ENCODE measurements at places on chromosomes 12 and 14.

DNA sequence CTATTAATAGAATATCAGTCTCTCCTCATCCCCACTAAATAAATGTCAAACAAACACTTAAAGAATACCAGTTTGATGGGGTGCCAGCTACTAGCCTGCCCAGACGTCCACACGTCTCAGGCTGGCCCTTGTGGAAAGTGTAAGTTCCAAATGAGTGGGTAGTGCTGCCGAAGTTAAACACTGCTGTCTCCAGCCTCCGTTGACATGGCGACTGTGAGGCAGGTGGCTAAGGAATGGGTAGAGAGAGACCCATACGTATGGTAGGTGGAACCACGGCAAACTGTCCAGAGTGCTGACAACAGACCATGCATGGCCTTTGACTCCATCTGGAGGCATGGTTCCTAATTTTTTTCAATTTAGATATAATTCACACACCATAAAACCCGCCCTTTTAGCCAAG, 37.9 kb downstream of the PITPNM2 start:
- DNase-seq, result no peak

- DNase-seq, result no peak
These were observed 367.6 kb downstream of the SOX5 start for GRCh38 chr12:23581913-23582312.

DNA sequence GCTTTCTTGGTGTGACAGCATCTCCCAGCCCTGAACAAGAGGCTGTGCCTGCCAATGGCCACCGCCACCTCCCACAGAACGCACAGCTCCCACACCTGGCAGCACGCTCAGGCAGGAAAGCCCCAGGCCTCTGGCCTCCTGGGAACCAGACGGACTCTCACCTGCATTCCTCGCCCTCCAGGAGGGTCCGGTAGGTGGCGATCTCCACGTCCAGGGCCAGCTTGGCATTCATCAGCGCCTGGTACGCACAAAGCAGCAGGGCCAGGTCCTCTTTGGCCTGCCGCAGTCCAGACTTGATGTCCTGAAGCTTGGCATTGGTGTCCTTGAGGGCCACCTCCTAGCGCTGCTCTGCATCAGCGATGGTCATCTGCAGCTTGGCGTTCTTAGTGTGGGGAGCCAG, 12.1 kb upstream of the KRT77 start:
- DNase-seq, result no peak

- no peak for DNase-seq
These were observed 30.1 kb downstream of the CKAP4 start for GRCh38 chr12:106217706-106218105.

DNA sequence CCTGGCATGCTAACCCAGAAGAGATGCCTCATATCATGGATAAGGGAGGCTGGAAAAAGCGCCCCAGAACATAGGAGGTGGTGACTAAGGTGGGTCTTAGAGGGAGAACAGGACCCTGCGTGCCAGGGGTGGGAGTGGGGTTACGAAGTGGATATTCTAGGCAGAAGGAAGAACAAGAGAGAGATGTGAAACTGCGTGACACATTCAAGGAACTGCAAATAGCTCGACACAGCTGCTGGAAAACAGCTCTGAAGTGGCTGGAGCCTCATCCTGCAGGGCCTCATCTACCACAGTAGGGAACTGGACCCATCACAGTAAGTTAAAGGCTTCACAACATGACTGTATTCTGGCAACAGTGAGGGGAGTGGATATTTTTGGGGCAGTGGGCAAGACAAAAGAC, 61.1 kb downstream of the RNF34 start:
- no peak for DNase-seq

GRCh38 chr12:47818467-47819137, 1.1 kb downstream of the HDAC7 start:
- no peak for DNase-seq

- no peak for DNase-seq
These were observed 776 bp downstream of the BMP4 start for GRCh38 chr14:53955671-53956426.

- DNase-seq, result peak; percentile 30
These were observed 18.5 kb downstream of the PPP2R5E start for GRCh38 chr14:63524537-63525155.

- no peak for DNase-seq
These were observed 501.2 kb downstream of the PCNX1 start for GRCh38 chr14:71408362-71409030.

GRCh38 chr14:62017651-62018230, 255.5 kb downstream of the SNAPC1 start:
- DNase-seq, result no peak

DNA sequence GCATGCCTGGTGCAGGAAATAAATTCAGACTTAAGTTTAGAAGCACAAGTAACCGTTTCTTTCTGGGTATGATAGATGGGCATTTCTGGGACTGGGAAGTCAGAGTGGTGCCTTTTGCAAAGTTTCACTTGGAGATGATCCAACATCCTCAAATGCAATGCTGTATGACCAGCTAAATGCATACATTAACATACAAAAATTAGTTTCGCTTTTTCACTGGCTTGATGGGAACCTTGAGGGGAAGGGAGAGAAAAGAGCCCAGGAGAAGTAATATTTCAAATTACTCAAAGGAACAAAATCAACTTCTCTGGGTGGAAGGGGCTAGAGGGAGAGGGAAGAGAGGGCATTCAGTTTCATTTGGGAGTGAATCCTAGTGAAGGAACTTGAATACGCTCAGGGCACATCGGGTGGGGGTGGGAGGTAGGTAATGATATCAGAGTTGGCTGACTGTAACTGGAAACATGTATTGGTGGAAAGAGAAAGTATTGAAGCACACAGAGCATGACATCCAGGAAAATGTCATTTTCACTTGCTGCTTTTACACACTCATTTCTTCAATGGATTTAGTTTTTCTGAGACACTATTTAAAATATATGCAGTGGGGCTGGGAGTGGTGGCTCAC, 175.5 kb downstream of the PTPRO start:
- no peak for DNase-seq

- DNase-seq, result no peak
These were observed 5.2 kb downstream of the NFKBIA start for GRCh38 chr14:35399083-35399937.

- no peak for DNase-seq
These were observed 9.2 kb downstream of the MLH3 start for GRCh38 chr14:75042035-75042434.

- no peak for DNase-seq
These were observed 68.9 kb downstream of the EML1 start for GRCh38 chr14:99862136-99862535.

DNA sequence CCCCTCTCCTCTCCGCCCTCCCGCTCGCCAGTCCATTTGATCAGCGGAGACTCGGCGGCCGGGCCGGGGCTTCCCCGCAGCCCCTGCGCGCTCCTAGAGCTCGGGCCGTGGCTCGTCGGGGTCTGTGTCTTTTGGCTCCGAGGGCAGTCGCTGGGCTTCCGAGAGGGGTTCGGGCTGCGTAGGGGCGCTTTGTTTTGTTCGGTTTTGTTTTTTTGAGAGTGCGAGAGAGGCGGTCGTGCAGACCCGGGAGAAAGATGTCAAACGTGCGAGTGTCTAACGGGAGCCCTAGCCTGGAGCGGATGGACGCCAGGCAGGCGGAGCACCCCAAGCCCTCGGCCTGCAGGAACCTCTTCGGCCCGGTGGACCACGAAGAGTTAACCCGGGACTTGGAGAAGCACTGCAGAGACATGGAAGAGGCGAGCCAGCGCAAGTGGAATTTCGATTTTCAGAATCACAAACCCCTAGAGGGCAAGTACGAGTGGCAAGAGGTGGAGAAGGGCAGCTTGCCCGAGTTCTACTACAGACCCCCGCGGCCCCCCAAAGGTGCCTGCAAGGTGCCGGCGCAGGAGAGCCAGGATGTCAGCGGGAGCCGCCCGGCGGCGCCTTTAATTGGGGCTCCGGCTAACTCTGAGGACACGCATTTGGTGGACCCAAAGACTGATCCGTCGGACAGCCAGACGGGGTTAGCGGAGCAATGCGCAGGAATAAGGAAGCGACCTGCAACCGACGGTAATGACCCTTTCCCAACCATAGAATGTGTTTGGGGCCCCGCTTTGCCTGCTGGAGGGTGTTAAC, 615 bp downstream of the CDKN1B start:
- DNase-seq, result no peak

DNA sequence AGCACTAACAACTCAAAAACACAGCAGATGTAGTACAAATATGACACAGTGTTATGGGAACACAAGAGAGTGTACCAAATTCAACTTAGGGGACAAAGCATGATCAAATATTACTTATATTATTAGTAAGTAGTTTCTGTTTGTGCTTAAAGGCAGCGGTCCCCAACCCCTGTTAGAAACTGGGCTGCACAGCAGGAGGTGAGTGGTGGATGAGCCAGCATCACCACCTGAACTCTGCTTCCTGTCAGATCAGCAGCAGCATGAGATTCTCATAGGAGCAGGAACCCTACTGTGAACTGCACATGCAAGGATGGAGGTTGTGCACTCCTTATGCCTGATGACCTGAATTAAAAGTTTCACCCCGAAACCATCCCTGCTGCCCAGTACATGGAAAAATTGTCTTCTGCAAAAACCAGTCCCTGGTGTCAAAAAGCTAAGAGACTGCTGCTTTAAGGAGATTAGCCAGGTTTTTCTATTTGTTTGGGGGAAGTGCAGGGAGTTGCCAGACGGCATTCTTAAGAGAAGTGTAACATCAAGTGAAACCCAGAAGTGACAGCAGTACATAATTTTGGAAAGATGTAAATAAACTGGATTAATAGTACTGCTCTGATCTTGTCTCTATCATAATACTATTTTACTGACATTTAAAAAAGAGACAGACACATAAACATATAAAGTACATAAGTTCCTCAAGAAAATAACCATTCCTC, 26.7 kb downstream of the GTF2A1 start:
- no peak for DNase-seq

DNA sequence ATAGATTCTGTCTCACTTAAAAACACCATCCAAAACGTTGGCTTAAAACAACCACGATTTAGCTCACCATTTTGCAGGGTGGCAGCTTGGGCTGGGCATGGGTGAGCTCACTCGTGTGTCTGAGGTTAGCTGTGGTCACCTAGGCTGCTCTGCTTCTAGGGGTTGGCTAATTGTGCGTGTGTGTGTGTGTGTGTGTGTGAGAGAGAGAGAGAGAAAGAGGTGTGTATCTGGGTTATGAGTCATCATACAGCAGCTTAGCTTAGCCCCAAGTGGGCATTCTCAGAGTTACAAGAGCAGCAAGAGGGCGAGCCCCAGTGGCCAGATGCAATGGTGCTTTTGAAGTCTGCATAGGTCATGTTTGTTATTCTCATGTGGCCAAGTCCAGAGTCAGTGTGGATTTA, 6.0 kb downstream of the FBXW8 start:
- peak; percentile 50 for DNase-seq

- no peak for DNase-seq
These were observed 555.6 kb downstream of the CCER1 start for GRCh38 chr12:90399357-90399756.

GRCh38 chr14:63091394-63091996, 46.2 kb upstream of the KCNH5 start:
- no peak for DNase-seq

DNA sequence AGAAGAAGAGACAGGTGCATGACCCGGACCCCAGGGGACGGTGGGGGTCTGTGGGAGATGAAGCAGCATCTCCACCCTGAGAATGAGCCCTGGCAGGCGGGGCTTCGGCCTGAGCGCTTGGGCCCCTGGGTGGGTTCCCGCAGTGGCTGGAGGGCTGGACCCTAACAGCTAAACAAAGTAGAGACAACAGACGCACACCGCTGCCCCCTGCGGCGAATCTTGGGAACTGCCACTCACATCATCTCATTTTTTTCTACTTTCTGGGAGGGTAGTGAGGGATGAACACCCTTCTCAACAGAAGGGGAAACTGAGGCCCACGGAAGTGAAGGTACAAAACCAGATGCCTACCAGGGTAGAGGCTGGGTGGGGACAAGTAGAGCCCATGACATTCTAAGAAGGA, 104.7 kb downstream of the RFLNA start:
- DNase-seq, result no peak

DNA sequence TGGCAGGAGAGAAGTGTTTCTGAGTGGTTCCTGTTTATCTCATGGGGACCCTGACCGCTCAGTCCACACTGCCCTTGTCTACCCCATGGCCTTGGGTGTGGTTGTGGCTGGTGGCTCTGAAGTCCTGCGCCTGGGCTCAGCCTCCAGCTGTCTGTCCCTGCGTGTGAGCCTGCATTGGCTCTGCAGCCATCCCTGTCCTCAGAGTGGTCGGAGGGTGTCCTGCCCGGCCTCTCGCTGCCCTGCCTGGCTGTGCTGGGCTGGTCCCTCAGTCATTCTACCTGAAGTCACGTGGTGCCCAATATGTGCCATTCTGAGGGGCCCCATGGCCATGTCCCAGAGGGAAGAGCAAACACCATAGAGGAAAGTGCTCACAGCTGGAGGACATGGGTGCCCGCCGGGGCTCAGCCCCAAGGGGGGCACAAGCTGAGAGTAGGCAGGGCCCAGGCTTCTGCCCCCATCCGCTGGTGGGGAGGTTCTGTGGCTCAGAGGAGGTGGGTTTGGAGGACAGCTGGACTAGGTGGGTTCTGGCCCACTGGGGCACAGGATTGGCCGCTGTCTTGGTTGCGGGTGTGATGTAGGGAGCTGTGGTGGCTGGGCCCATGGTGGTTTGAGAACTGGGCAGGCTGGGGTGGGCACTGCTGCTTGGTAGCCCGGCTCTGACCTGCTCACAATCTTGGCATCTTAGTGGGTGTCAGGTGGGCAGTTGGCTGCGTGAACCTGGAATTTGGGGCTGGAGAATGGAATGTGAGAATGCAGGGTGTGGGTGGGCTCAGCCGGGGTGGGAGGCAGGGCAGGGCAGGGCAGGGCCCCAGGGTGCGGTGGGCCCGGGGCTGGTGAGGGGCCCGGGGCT, 11.6 kb downstream of the TEDC1 start:
- DNase-seq, result no peak

DNA sequence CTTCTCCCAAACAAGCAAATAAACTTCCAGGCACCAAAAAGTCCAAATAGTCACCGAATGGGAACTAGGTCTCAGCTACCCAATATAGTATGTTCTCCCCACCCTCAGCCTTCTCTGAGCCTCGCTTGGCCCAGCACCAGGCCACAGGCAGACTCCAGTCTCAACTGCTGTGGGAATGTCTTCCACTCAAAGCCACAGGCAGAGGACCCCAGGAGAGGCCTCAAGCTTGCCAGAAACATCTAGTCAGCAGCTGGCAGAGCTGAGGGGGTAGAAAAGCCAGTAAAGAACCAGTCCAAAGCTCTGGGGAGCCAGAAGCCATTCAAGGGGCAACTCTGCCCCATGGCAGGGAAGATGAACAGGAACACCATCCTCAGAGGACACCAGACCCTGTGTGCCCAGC, 41.8 kb downstream of the FMNL3 start:
- DNase-seq, result no peak

DNA sequence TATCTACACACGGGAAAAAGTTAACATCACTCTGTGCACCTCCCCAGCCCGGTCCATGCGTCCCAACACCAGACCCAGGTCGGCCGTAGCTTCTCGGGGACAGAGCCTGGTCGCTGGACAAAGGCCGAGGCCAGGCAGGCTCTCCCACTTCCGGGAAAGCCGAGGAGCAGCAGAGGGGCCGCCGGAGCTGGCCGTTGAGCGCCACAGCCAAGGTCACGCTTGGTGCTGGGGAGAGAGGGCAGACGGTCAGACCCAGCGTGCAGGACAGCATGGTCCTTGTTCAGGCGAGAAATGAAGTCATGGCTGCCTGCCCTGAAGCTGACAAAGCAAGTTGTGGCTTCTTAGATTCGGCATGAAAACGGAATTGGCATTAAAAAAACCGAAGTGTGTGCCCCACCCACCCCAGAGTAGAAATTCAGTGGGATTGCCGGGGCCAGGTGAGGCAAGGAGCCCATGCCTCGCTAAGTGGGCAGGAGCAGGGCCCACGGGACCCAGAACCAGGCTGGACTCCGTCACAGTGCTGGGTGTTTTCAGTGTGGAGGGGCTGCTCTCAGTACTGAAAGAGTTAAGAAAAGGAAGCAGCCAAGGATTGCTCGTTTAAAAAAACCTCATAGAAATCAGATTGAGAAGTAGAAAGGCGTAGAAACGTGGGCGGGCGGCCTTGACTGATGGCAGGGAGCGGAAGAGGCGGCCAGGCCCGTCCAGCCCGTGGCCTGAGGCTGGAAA, 4.3 kb downstream of the ARL6IP4 start:
- no peak for DNase-seq
